ENCODE measurements at places on chromosomes 5 and 9. TPM values are rescaled to one million over a fixed set of nuclear protein-coding genes. Genes with fewer than 3 reads are reported as not detected.

GRCh38 chr5:157076558-157076957 is 17.6 kb upstream of the HAVCR1 start:
- no peak for DNase-seq

The DRD1 gene
- 0.05 TPM for total RNA-seq

GRCh38 chr5:78534148-78534904 is 114.2 kb downstream of the LHFPL2 start:
- no peak for DNase-seq

- no peak for DNase-seq
These were observed 193.0 kb downstream of the AOPEP start for GRCh38 chr9:94919376-94920098.

- DNase-seq: no peak
These were observed 206.2 kb downstream of the NR3C1 start for GRCh38 chr5:143197260-143197656.

The HK3 gene
- 4.3 TPM for total RNA-seq

The PCDHGB4 gene
- total RNA-seq: 12.5 TPM
